ENCODE measurements at places on chromosomes 3 and 15.

- DNase-seq, result no peak
Observed at GRCh38 chr3:191889756-191890155, 428.8 kb downstream of the PYDC2 start.

DNA sequence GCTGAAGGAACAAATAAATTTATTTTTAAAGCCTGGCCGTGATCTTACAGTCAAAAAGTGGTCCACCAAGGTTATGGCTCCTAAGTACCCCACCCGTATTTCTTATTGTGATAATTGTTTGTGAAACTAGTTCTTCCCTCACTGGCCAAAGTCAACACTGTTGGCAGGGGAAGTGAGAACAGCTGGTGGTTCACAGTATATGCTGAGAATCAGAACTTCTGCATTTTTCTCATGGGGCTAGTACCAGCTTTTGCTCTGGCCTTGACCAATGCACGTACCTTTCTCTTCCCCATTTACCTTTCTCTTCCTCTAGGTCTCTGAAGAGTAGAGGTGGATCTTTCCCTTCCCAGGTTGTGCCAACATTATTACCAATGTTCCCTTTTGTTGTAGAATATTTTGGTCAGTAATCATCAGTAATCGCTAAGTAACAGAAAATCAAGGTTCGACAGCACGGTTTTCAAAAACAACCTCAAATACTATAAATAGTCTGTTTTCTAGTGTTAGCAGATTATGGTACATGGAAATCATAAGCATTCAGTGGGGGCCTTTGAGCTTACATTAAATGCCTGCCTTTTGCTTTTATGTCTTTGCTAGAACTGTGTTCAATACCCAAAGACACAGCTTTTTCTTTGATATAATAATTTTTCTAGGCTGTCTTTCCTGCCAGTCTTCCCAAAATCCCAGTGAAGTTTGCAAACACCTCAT is 268.0 kb downstream of the LPP start:
- DNase-seq, result no peak

GRCh38 chr3:186599785-186600166 is 13.1 kb upstream of the AHSG start:
- no peak for DNase-seq

DNA sequence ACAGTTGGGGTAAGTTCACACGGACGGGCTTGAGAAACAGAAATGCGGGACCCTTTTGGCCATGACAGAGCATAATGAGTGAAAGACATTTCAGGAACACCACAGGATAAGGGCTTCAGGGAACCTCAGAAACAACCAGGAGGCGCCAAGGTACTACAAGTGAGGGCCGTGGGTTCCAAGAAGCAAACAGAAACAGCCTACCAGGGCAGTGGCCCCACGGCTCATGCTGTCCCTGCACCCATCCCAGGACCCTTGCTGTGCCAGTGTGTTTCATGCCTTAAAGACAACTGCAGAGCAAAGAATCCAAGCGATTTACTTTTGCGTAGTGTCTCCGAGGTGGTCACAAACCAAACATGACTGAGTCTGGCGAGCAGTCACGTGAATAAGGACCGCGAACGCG is 54.0 kb downstream of the RUBCN start:
- no peak for DNase-seq

DNA sequence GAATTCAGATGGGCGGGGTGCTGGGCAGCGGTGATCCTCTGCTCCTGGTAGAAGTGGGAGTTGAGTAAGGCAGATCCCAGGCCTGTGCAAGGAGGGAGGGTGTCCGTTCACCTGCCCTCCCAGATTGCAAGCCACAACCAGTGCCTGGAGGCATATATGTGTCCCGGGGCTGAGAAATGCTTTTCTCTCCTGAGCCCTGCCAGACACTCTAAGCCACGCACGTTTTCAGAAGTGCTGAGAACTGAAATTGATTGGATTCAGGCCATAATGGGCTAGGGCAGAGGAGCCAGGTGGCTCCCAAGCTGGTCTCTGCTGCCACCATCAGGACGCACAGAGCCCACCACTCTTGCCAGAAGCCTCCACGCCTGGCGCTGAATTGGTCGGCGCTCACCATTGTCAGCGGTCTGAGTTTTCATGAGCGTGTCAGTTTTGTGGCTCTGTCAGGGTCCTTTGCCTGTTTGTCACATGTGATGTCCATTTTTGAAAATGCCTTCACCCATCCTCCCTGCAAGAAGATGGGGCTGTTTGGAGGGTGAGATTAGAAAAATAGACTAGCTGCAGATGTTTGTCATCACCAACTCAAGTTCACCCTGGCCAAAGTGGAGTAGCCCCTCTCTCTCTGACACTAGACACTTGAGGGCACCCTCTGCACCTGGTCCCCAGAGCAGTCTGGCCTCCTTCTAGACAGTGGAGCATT is 15.4 kb upstream of the BFSP2 start:
- no peak for DNase-seq

GRCh38 chr15:94080989-94081605 is 150.3 kb upstream of the MCTP2 start:
- DNase-seq, result no peak

DNA sequence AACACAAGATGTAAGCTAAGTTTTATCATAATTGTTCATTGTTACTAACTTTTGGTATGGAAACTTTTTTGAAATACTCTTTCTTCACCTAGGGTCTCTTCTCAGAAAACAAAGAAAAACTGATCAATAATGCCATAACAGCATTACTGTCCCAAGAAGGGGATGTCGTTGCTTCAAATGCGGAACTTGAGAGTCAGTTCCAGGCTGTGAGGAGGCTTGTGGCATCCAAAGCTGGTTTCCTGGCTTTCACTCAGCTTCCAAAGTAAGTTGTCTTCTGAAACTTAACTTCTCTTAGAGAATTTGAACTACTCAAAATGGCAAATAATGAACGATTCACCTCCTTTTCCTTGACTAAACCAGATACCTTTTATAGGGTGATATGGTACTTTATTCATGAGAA is 39.3 kb downstream of the DNAJC13 start:
- DNase-seq, result no peak

DNA sequence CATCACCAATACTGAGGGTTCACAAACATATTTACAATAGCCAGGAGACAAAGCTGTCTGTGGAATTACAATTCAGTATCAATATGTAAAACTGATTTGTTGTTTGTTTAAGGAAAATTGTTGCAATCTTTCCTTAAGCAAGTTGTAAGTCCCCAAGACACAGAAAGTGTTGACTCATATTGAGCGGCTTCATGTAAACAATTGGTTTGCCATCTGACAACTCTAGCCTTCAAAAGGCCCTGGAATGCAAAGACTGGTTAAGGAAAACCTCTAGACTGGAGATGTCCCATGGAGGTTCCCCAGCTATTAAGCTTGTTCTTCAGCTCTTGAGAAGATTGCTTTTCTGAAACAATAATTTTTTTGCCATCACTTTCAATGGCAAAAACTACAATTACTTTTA is 283.7 kb upstream of the PROK2 start:
- DNase-seq, result no peak

DNA sequence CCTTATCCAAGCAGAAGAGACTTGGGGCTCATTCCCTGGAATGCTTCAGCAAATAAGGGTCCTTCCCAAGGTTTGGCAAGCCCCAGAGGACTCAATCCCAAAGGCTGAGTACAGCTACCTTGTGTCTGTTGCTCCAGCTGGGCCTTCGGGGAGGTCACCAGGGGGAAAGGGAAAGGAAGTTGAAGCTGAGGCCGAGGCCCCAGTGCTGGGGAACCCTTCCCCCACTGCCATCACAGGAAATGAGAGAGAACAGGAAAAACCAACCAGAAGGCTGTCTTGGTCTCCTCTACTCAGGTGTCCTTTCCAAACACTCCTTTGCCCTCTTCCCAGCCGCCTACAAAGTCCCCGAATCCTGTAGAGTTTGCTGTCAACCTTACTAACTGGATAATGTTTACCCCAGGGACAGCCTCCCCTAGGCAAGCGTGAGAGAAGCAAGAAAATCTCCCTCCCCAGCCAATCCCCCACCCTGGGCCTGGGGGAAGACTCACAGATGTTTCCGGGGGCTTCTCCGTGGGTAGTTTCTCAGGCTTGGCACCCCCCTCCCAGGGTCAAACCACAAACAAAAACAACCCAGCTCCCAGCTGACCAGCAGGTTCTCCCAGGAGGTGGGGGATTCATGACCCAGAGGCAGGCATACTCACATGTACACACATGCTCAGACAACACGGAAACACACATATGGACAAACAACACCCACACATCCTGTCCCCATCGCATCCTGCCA is 5.5 kb downstream of the CSRNP1 start:
- no peak for DNase-seq

- DNase-seq, result no peak
Observed at GRCh38 chr15:82548700-82549099, 8.4 kb upstream of the RPS17 start.

GRCh38 chr3:148238421-148238821 is 459.3 kb upstream of the AGTR1 start:
- no peak for DNase-seq

DNA sequence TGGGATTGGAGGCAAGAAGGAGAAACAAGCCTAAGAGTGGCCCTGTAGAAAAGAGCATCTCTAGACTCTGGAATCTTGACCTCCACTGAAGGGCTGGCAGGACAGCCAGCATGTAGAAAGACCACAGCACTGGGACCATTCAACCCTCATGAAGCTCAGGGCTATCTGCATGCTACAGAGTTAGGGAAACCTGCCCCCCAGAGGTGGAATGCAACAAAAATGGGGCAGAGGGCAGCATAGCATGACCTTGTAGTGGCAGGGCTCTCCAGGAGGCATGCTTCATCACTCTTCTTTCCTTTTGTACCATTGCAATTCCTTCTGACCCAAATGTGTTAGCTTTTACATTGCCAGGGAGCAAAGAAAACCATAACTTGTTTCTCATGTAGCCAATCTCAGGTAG is 445.4 kb downstream of the EPHB1 start:
- DNase-seq, result no peak

- DNase-seq, result no peak
Observed at GRCh38 chr15:63192619-63193206, 3.3 kb downstream of the RAB8B start.

DNA sequence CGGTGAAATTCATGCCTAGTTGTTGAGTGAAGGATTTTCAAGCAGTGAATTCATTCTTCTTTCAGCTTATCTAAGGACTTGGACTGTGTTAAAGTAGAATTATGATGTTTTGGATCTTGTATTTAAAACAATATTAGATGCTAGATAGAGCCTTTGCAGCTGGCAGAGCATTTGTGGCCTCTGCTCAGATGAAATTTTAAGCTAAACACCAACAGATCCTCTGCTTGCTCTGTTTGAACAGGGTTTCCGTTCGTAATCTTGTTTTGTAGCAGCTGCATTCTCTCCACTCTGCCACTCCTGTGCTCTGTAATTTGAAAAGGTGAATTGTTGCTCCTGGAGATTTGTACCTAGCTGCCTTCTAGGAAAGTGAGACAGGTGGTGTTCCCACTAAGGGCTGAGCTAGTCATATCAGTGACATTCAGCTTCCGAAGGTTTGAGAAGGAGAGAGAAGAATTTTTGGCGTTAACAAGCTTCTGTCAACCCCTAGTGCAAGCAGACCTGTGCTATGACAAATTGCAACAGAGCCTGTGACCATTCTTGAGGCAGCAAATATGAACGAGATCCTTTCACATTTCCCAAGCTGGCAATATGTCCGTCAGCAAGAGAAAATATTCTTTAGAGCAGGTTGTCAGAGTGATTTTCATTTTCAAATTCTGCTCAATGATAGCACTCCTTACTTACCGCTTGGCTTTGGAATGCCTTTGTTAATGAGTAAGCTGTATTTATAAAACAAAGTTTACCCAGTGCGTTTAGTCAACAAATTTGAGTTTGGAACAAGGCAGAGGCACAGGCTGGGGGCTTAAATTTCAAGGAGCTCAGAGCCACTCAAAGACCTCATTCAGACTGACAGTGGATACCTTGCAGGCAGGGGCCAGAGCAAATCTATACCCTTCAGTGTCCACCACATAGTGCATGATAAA is 5.3 kb downstream of the CHST2 start:
- no peak for DNase-seq

- DNase-seq, result no peak
Observed at GRCh38 chr3:61600195-61600594, 38.8 kb downstream of the PTPRG start.

GRCh38 chr15:91632981-91633380 is 220.5 kb upstream of the SLCO3A1 start:
- no peak for DNase-seq

- DNase-seq, result no peak
Observed at GRCh38 chr3:71763426-71763825, 9.8 kb downstream of the GPR27 start.

GRCh38 chr3:52373676-52374075 is 57.6 kb downstream of the DNAH1 start:
- no peak for DNase-seq

DNA sequence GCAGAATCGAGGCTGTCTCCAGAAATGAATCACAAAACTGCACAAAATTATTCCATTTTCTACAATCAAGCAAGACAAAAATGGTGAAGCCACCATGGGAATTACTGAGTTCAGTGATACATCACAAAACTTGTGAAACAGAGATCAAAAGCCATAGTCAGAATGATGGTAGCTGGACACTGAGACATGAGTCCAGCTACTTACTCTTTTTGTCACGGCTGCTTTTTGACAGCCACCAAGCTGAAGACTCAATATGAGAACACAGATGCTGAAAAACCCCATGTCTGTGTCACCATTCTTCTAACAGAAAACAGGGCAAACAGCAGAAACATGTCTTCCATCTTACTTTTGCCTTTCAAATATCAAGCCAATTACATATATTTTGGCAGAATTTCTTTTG is 237.6 kb downstream of the LPP start:
- no peak for DNase-seq

DNA sequence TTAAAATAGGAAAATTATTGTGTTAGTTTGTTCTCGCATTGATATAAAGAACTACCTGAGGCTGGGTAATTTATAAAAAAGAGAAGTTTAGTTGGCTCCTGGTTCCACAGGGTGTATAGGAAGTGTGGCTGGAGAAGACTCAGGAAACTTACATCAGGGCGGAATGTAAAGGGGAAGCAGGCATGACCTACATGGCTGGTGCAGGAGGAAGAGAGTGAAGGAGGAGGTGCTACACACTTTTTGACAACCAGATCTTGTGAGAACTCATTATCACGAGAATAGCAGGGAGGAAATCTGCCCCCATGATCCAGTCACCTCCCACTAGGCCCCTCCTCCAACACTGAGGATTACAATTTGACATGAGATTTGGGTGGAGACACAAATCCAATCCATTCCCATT is 490.7 kb downstream of the RBMS3 start:
- no peak for DNase-seq

DNA sequence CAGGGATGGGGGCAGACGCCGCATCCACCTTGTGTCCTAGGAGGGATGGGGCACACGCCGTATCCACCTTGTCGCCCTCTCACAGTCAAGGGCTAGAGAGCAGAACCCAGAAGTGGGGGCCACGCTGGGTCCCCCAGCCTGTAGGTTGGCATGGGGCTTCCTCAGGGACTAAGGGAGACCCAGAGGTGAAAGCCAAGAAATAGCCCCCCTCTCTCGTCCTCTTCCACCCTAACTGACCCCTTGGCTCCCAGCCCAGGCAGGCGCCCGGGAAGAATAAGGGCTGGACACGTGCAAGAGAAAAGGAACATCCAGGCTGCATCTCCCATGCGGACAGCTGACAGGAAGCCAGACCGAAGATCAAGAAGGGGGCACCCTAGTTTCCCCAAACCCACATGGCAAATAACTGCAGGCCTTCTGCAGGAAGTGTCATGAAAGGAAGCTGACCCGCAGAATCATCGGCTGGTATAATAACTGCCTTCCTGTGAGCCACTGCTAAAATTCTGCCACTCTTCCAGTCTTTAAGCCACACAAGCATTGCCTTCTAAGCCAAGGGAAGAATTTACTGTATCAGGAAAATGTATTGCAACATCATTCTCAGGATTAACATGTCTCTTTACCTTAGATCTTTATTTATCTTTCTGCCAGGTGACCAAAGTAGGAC is 38.5 kb upstream of the TFRC start:
- no peak for DNase-seq

Data from stimulated activated CD8-positive, alpha-beta memory T cell treated with anti-CD3 and anti-CD28 coated beads, Interleukin-4, amount 100 ng/mL, for 4 hours (primary cell).